NCI-H1417 treated with DMSO at 0.1 percent for 48 hours (cell line): ENCODE measurements at places on chromosomes 7 and 10.
A peak's percentile ranks its signal among the peaks of the same experiment; 100 is the strongest.

- peak; percentile 13 for DNase-seq
Observed at GRCh38 chr10:69337296-69338132, 59.2 kb downstream of the HK1 start.

DNA sequence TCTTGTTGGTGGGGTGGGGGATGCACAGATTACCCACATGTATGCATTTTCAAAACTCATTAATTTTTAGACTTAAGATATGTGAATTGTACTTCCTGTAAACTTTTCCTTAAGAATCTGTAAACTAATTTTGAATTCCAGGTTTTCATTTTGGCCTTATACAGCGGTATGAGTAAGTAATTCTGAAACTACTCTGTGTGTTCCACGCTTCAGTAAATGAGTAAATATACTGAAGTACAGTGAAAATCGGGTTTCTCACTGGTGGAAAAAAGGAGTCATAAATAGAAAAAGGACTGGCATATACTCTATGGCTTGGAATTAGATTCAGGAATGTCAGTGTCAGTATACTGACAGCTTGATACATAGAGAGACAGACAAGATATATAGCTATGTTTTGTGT lies 72.8 kb downstream of the CTTNBP2 start:
- no peak for DNase-seq

- no peak for DNase-seq
Observed at GRCh38 chr7:137747359-137748031, 99.3 kb downstream of the DGKI start.

DNA sequence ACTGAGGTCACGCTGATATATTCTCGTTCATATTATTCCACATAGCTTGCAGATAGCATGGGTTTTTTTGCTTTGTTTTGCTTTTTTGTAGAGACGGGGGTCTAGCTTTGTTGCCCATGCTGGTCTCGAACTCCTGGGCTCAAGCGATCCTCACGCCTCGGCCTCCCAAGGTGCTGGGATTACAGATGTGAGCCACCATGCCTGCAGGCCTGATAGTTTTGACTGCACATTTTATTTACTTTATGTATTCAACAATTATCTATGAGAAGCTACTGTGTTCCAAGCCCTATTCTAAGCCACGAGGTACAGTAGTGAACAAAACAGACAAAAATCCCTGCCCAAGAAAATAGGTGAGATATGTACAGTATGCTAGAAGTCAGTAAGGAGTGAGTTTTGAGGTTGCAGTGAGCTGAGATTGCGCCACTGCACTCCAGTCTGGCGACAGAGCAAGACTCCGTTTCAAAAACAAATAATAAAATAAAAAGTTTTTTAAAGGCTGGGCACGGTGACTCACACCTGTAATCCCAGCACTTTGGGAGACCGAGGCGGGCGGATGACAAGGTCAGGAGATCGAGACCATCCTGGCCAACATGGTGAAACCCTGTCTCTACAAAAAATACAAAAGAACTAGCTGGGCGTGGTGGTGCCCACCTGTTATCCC lies 1.3 kb upstream of the YWHAG start:
- no peak for DNase-seq

- no peak for DNase-seq
Observed at GRCh38 chr10:68318331-68319059, 13.4 kb upstream of the HNRNPH3 start.

DNA sequence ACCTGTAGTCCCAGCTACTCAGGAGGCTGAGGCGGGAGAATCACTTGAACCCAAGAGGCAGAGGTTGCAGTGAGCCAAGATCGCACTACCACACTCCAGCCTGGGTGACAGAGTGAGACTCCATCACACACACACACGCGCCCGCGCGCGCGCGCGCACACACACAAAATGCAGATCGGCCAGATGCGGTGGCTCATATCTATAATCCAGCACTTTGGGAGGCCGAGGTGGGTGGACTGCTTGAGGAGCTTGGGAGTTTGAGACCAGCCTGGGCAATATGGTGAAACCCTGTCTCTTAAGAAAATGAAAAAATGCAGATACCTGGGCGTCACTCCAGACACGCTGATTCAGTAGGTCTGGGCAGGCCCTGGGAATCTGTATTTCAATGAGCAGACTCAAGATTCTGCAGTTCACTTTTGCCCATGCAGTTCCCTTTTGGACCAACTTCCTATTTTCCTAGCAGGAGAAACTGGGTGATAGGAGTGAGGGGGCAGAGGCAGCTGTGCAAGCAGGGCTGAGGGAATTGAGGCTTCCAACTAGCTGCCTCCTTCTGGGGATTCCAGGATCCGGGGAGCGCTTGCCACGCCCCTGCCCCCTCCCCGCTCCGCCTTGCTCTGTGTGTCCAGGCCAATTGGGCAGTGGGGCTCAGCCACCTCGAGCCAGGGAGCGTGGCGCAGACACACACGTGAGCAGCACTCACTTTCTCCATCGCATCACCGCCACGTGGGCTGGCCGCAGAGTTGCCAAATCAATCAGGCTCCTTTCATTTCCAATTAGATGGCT lies 173.6 kb downstream of the SH3PXD2A start:
- DNase-seq: no peak

- DNase-seq: no peak
Observed at GRCh38 chr7:96962221-96962885, 43.0 kb upstream of the DLX6 start.

- DNase-seq: no peak
Observed at GRCh38 chr10:27826369-27826768, 80.8 kb upstream of the MKX start.

- DNase-seq: no peak
Observed at GRCh38 chr10:12533151-12533550, 183.8 kb downstream of the CAMK1D start.

GRCh38 chr7:146131701-146132100 lies 15.1 kb downstream of the CNTNAP2 start:
- DNase-seq: no peak

GRCh38 chr7:18225067-18225466 lies 197.4 kb upstream of the PRPS1L1 start:
- no peak for DNase-seq

DNA sequence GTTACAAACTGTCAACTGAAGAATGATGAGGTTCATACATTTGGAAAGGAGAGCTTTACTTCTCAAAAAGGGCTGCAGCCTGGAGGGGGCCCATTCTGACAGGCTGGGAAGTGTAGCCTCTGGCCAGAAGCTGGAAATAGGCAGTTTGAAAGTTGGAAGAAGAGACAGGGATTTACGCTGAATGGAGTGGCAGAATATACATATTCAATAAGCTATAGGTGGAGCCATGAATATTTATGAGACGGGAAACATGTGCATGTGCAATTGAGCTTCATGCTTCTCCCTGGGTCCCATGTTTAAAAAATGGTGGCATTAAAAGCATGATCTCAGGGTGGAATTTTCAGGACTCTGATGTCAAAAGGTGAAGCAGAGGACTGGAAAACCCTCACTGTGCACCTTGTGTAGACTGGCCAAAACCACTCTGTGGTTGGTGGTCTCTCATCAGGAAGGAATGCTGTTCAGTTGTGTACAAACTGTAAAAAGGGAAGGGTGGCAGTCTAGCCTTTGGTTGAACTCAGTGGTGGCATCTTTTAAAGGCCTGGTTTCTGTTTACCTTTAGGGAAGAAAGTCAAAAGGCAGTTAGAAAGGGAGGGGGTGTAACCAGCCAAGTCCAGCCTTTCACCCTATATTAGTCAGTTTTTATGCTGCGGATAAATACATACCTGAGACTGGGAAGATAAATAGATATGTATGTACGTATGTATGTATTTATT lies 7.2 kb upstream of the ACTR3B start:
- DNase-seq: no peak

- no peak for DNase-seq
Observed at GRCh38 chr10:126433351-126433750, 45.1 kb upstream of the ADAM12 start.

- no peak for DNase-seq
Observed at GRCh38 chr7:128530855-128531104, 54.2 kb downstream of the METTL2B start.

DNA sequence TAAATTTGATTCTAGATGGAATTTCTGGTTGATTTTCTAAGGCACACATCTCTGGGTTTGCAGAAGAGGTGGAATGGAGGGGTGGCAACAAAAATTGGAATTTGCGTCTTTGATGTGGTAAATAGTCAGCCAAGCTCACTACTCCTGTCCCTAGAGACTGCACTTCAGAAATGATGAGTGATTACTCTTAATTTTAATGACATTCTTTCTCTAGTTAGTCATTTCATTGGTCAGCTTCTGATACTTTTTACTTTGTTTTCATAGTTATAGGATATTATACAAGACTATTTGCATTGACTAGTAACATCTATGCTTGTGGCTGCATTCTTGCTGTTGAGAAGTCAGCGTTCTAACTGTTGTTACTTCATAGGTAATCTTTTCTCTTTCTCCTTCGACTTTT lies 658.3 kb downstream of the SUGCT start:
- no peak for DNase-seq

DNA sequence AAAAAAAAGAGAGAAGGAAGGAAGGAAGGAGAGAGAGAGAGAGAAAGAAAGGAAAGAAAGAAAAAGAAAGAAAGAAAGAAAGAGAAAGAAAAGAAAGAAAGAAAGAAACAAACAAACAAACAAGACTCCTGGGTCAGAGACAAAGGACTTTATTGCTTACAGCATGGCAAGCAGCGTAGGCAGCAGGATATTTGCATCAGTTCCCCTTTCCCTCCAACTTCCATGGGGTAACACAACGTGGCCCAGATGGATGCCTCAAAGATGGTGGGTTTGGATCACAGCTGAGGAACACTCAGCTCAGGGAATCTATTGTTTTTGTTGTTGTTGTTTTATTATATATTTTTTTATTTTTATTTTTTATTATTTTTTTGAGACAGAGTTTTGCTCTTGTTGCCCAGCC lies 128.5 kb upstream of the VKORC1L1 start:
- DNase-seq: no peak

DNA sequence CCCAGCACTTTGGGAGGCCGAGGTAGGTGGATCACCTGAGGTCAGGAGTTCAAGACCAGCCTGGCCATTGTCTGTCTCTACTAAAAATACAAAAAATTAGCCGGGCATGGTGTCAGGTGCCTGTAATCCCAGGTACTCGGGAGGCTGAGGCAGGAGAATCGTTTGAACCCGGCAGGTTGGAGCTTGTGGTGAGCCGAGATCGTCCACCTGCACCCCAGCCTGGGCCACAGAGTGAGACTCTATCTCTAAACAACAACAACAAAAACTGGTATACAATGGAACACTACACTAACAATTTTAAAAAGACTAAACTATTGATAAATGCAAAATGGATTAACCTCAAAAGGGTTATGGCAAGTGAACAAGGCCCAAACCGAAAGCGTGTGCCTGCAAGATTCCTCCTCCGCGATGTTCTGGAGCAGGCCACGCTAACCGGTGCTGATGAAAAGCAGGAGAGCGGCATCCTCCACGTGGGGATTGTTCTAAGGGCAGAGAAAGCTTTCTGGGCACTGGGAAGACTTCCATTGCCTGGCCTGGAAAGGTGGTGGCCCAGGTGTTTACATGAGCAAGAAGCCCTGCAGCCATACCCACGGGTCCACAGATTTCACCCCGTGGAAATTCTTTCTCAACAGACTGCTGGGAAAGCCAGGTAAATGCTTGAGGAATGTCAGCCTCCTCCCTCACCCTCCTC lies 53.8 kb downstream of the PDGFA start:
- no peak for DNase-seq

DNA sequence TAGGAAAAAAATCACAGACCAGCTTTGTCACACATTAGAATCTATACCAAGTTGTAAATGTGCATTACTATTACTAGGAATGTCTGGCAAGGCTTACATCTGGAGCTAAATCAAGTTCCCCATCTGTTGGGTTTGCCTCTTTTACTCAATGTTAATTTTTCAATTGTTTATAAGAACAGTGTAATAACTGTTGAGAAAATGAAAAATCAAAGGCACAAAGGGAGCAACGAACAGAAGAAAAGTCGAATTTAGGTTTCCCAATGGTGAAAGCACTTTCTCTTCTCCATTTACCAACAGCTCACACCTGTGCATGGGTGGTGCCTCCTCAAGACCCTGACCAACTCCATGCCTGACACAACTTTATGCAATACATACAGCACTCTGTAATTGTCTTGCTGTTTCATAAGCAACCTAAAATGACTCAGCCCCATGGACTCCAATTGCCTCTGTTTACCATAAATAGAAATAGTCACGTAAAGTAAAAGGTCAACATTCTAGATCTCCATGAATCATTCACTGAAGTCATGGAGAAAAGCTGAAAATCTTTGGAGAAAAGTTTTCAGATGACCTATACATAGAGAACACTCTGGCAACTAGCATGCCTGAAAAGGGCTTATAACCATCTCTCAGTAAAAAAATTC lies 95.5 kb upstream of the KCNIP2 start:
- no peak for DNase-seq

DNA sequence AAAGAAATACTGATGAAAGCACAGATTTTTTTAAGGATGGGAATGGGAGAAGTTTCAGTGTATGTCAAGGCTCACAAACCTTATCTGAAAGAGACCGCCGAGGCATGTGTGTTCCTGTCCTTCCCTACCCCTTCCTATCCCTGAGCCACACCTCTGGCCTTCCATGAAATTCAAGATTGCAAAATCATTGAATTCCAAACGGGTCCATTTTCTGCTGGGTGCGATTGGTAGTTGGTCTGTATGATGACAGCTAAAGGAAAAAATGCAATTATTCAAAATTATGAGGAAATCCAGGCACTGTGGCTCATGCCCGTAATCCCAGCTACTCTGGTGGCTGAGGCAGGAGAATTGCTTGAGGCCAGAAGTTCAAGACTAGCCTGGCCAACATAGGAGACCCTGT lies 170.1 kb downstream of the ARHGAP12 start:
- DNase-seq: no peak

DNA sequence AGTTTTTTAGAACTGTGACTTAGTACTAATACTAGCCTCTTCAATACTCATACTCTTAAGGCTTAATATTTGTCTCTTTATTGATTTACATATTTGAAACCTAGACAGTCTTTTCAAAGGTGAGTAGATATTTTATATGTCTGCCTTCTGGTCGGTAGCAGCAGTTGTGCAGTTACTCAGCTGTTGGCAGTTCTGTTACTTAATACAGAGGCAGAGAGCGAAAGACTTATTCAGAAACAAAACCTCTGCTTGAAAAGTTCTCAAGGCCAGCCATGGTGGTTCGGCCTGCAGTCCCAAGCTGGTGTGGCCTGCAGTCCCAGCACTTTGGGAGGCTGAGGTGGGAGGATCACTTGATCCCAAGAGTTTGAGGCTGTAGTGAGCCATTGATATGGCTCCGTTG lies 84.2 kb downstream of the AUTS2 start:
- no peak for DNase-seq

DNA sequence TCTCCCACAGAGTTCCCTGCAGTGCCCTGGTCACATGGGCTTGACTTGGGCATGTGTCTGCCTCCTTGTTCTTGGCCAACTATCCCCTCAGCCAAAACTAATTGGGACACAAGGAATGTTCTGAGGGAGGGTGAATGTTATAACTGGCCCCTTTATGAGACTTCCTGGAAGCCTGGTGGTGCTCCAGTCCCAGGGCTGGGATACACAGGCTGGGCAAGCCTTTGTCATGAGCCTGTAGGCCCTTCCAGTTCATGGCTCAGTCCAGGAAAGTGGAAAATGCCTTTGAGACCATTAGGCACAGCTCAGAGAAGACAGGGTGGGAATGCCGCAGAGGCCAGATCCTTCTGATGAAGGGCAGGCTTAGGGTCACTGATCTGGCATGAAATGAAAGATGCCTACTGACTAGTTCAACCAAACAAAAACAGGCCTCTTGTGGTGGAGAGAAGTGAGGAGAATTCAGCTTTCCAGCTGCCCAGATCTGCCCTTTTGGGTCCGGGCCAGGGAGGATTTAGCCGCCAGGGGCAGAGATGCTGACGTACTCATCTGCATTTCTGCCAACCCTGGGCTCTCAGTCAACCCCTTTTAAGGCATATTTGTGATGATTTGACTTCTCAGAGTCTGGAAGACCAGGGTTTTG lies 961.5 kb downstream of the KCNMA1 start:
- DNase-seq: no peak

- DNase-seq: no peak
Observed at GRCh38 chr10:23055424-23056185, 39.8 kb upstream of the MSRB2 start.
